ENCODE measurements at places on chromosomes 5 and 9. TPM values are rescaled to one million over a fixed set of nuclear protein-coding genes. Genes with fewer than 3 reads are reported as not detected.
A peak's percentile ranks its signal among the peaks of the same experiment; 100 is the strongest.

ACER2 gene
- total RNA-seq, result 5.9 TPM

- DNase-seq, result no peak
Measured at GRCh38 chr5:160445132-160445531, 23.5 kb downstream of the PTTG1 start.

DNA sequence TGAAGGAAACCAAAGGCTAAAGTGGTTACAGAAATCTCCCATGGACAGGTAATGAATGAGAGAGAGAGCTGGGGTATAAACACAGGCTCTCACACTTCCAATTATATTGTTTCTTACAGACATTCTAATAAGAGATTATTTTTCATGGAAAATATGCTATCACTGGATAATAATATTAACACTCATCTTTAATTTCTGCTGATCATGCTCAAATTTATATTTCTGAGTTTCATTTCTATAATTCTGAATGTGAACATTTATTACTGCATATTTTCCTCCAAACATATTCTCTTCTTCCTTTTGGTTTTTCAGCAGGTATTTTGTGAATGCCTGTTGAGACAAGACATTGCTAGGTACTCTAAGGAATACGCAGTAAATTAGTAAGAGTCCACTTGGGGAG is 410.2 kb upstream of the DAP start:
- no peak for DNase-seq

- no peak for DNase-seq
Measured at GRCh38 chr9:96149533-96150280, 152.3 kb downstream of the HSD17B3 start.

- DNase-seq, result peak; percentile 71
Measured at GRCh38 chr5:68464424-68464823, 248.9 kb downstream of the PIK3R1 start.

DNA sequence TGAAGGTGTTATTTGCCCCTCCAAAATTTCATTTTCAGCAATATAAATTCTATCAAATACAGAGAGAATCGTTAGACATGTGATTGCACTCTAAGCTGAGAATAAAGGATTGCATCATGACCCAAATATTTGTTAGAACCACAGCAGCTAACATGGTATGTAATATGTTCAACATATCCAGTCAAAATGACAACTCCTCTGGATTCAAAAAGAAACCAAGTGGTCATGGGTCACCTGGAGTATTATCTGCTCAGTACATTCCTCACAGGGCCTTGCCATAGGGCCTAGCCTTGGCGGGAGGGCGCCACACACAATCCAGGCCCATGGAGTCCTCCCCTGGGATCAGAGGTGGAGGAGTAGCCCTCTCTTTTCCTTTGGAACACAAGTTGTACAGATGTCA is 179.2 kb downstream of the HSD17B3 start:
- DNase-seq, result peak; percentile 26

DNA sequence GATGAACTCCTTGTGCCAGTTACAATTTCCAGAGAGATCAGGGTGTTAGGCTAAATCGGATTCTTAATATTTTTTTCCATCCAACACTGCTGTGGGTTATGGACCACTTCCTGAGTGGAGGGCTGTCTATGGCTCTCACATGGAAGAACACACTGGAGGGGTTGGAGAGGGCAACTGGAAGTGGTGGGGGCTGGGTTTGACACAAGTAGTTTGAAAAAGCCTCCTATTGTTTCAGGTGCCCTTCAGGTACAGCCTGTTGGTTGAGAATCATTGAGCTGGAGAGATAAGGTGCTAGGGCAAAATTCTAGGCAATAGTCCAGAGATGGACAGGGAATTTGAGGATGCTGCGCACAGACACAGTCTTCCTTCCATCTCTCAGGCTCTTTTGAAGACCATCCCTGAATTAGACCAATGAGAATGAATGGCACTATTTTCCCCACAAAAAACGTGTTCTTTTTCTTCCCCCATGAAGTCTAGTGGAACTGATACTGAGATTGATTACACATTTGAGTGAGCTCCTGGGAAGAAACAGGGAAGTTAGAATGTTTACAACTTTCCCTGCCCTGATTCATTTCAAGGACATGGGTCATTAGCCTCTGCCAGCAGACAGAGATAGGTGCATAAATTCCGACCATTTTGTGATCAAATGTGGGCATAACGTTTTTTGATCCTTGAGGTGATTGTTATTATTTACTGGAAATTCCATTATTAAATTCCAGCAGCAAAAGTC is 87.7 kb downstream of the ACER2 start:
- DNase-seq, result no peak

GRCh38 chr5:16886366-16886736 is 49.7 kb downstream of the MYO10 start:
- DNase-seq, result no peak

DNA sequence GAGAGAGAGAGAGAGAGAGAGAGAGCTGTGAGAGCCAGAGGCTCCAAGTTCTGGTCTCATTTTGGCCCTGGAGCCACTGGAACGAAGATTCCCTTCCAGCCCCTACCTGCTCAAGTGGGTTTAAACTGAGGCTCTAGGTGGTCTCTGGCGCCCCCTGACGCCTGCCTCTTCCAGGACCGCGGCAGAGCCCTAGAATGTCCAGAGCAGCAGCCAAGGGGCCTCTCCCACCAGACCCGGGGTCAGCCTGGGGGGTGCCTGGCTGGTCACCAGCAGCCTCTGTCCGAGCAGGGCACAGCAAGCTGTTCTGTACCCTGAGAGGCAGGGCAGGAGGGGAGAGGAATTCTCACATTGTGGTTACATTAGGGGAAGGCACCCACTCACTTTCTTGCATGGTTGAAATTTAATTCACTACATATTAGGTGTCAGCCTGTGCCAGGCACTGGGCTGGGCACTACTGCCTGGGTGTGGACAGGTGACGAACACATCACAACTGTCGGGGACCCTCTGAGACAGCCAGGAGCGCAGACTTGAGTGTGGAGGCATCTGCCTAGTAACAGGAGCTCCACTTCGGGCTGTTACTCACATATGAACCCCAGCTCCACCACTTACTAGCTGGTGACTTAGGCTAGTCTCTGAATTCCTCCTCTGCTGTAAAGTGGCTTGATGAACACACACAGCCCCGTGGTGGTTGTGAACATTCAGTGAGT is 44.5 kb downstream of the AMBP start:
- no peak for DNase-seq

DNA sequence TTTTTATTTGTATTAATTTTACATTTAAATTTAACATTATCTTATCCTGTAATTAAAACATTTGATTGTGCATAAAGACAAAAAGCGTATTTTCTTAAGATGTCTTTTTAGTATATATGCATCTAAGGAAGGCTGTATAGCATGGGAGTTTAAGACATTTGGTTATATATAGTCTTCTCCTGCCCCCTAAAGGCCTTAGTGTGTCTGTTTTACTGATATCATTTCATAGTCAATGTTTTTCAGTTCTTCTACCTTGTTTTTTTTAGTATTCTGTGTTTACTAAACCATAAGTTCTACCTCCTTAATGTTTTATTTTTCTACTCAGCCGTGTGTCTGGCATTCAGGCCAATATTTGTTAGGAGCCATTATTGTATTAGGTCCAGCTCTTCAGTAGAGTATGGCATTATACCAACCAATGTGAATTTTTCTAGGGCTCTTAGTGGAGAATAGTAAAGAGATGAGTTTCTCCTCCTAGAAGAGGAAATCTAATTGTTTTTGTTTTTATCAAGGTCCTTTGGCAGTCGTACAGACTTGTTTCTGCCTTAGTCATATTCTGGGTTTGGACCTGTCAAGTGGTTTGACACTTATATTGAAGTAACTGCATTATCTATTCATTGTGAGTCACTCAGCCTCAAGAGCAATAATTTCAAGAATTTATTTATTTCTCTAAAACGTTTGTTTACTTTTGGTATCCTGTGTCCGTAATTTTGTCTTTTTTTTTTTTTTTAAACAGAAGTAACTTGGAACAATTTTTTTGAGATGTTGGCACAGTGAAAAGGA is 74.8 kb downstream of the SLF1 start:
- DNase-seq, result peak; percentile 97

RNF130 gene
- 16.8 TPM for total RNA-seq

PALM2AKAP2 gene
- total RNA-seq, result 5.0 TPM

AK8 gene
- 0.26 TPM for total RNA-seq

DNA sequence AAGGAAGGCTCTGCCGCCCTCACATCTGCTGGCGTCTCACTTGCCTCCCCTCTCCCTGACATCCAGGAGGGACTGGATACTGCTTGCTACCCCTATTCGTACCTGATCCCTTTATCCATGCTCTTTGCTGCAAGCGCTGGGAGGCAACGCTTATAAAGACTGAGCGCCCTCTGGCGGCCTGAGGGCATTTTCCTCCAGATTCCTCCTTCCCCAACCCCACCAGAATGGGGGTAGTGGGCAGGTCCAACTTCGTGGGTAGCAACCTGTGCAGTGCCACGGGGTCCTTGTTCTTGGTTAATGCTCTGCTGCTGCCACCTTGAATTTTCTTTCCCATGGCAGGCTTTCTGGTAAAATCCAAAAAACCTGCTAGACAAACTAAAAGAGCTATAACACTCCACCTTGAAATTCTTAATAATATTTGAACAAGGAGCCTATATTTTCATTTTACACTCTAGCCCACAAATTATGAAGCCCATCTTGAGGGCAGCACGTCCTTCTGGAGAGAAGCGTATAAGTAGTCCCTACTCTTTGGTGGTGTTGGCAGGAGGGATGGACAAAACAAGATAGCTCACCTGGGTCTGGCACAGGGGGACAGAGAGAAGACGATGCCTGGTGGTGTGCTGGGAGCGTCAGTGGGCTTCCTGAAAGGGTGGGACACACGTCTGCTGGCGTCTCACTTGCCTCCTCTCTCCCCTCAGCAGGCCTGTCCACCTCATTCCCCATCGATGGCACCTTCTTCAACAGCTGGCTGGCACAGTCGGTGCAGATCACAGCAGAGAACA is 52.5 kb downstream of the JADE2 start:
- peak; percentile 54 for DNase-seq

CDH6 gene
- 0.13 TPM for total RNA-seq

GRCh38 chr9:138046641-138047301 is 169.2 kb downstream of the CACNA1B start:
- no peak for DNase-seq

DNA sequence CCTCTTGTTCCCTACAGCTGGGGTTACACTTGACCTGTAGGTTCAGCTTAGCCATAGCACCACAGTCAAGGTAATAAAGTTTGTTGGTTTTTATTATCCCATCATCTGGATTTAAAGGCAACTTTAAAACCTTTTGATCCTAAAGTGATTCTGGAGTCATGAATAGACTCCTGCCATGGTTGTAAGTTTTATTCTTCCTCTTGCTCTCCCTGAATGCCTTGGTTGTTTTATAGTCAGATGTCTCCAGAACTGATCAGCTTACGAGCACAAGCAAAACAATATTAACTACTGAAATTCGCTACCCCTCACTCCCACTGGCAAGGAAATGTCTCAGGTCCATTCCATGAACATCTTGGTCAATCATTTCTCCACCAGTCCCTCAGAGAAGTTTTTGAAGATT is 1328.6 kb downstream of the PTPRD start:
- DNase-seq, result no peak

DNA sequence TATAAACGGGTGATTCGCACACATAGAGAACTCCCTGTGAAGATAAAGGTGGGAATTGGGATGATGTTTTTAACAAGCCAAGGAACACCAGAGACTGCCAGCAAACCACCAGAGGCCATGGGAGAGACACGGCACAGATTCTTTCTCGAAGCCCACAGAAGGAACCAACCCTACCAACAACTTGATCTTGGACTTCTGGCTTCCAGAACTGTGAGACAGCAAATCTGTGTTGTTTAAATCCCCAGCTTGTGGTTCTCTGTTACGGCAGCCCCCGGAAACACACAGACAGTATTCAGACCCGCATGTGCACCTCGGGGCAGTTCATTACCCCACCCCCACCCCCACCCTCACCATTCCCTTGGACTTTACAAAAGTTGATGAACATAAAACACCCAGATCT is 12.8 kb downstream of the AMBP start:
- DNase-seq, result no peak

MGAT4B gene
- total RNA-seq, result 151 TPM

DNA sequence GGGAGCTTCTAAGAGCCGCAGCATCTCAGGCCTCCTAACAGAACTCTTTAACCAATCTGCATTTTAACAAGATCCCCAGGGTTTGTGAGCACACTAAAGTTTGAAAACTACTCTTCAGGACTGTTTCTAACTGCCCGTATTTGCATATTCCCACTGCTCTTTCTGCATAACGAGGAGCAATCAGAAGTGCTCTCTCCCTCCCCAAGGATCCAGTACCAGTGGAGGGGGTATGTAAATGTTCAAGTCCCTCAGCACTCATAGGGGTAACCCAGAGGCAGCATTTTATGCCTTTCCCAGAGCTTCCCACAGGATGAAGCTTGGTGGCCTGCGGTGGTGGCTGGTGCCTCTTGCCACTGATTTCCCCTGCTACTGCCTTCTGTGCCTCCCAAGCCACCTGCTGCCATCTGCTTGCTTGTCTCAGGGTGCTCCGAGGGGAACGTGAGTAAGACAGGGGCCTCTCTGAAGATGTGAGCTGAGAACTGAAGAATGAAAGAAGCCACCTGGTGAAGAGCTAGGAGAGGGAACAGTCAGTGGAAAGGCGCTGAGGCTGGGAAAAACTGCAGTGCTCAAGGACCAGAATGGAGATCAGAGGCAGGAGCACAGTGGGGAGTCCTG is 30.0 kb upstream of the PPP1R2B start:
- DNase-seq, result no peak

FOXD4 gene
- total RNA-seq, result 0.26 TPM

DNA sequence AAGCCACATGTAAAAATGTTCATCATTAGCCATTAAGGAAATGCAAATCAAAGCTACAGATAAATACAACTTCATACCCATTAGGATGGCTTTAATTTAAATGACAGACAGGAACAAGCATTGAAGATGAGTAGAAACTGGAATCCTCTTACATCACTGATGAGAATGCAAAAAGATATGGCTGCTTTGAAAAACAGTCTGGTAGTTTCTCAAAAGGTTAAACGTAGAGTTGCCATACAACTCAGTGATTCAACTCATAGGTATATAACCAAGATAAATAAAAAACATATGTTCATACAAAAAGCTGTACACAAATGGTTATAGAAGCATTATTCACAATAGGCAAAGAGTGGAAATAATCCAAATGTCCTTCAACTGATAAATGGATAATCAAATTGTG is 228.8 kb upstream of the ZNF462 start:
- peak; percentile 65 for DNase-seq

- DNase-seq, result no peak
Measured at GRCh38 chr9:26612211-26612610, 280.4 kb downstream of the CAAP1 start.

HACD4 gene
- 2.4 TPM for total RNA-seq

Data from bronchial epithelial cell (primary cell).